ENCODE measurements at places on chromosomes 7 and 10. TPM values are rescaled to one million over a fixed set of nuclear protein-coding genes. Genes with fewer than 3 reads are reported as not detected.

Gene LRRC17
- total RNA-seq, result 1.4 TPM

Gene ATP6V0A4
- not detected for total RNA-seq

Gene INTS1
- total RNA-seq, result 27.5 TPM

Gene CDK14
- 16.3 TPM for total RNA-seq

Gene AKR1E2
- 15.5 TPM for total RNA-seq

Gene HOXA2
- total RNA-seq, result 5.4 TPM

Gene SYT15
- total RNA-seq, result 5.9 TPM

Gene XPNPEP1
- 61.1 TPM for total RNA-seq

Gene EIF4EBP2
- 80.5 TPM for total RNA-seq

Gene LRRC18
- total RNA-seq, result not detected

Gene PDE6C
- total RNA-seq, result not detected

Gene PLXDC2
- total RNA-seq, result 101 TPM

Gene SUPV3L1
- total RNA-seq, result 28.5 TPM

Gene NRCAM
- total RNA-seq, result 62.4 TPM

Gene OPN4
- not detected for total RNA-seq

Gene SPDYE16
- total RNA-seq, result not detected

Gene AMZ1
- 0.16 TPM for total RNA-seq

Gene CFAP58
- total RNA-seq, result 0.16 TPM

Gene VWDE
- total RNA-seq, result 8.8 TPM

Gene CROT
- 11.7 TPM for total RNA-seq

Gene ADAM8
- total RNA-seq, result 6.6 TPM

Gene HMX2
- not detected for total RNA-seq

Gene SKIDA1
- 1.4 TPM for total RNA-seq

Gene TRIM50
- not detected for total RNA-seq

Gene FGFBP3
- total RNA-seq, result 1.1 TPM

Gene CYP2C18
- not detected for total RNA-seq

Gene ITGB8
- total RNA-seq, result 1.6 TPM

Gene GPR141
- 0.64 TPM for total RNA-seq

Gene CDNF
- total RNA-seq, result 5.1 TPM

Gene GDF10
- 12.3 TPM for total RNA-seq

Gene PRLHR
- total RNA-seq, result not detected

Gene SHLD2
- 35.1 TPM for total RNA-seq

Gene AKR1C4
- not detected for total RNA-seq

Gene TFEC
- 5.6 TPM for total RNA-seq

Gene MUC12
- total RNA-seq, result 1.4 TPM

Gene SPDYE11
- total RNA-seq, result not detected

Gene GNGT1
- total RNA-seq, result not detected

Gene TCF7L2
- total RNA-seq, result 44.2 TPM

Gene WEE2
- total RNA-seq, result not detected

Gene TMEM273
- 18.4 TPM for total RNA-seq

Gene MYL7
- total RNA-seq, result not detected

Gene HECW1
- total RNA-seq, result 0.48 TPM

Gene CCL24
- not detected for total RNA-seq

Gene HTRA1
- total RNA-seq, result 347 TPM

Gene LRRC61
- total RNA-seq, result 15.4 TPM

Gene TET1
- total RNA-seq, result 12.8 TPM

Gene PRKCQ
- total RNA-seq, result 0.98 TPM

Gene AEBP1
- total RNA-seq, result 145 TPM

Gene OPN1SW
- not detected for total RNA-seq

Gene BRAF
- total RNA-seq, result 106 TPM

Gene PAX4
- not detected for total RNA-seq

Gene SYPL1
- 96.2 TPM for total RNA-seq

Gene POT1
- 35.1 TPM for total RNA-seq

Gene HOXA6
- total RNA-seq, result 7.9 TPM

Measured in breast epithelium (tissue), 4 donors.